Left ventricle myocardium superior (tissue), 1 donor: ENCODE measurements at places on chromosomes 4 and X.

- no peak for DNase-seq
Observed at GRCh38 chr4:110849461-110849860, 226.6 kb upstream of the PITX2 start.

- DNase-seq: peak; percentile 23
Observed at GRCh38 chr4:47442980-47443379, 20.5 kb downstream of the COMMD8 start.

DNA sequence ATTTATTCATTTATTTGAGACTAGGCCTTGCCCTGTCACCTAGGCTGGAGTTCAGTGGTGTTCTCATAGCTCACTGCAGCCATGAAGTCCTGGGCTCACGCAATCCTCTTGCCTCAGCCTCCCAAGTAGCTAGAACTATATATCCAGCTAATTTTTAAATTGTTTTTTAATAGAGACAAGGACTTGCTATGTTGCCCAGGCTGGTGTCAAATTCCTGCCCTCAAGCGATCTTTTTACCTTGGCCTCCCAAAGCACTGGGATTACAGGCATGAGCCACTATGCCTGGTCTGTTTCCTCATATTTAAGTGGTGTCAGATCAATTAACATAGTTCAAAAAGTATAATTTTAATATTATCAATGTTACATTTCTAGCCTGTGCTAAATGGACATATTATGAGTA, 68.5 kb downstream of the AFF1 start:
- no peak for DNase-seq

- no peak for DNase-seq
Observed at GRCh38 chr4:8671712-8672290, 79.2 kb downstream of the CPZ start.

GRCh38 chr4:161403781-161404180, 760.0 kb downstream of the FSTL5 start:
- no peak for DNase-seq

GRCh38 chr4:19496756-19497155, 754.9 kb upstream of the SLIT2 start:
- DNase-seq: no peak
